ENCODE measurements at places on chromosomes 4 and X. TPM values are rescaled to one million over a fixed set of nuclear protein-coding genes. Genes with fewer than 3 reads are reported as not detected.

DNA sequence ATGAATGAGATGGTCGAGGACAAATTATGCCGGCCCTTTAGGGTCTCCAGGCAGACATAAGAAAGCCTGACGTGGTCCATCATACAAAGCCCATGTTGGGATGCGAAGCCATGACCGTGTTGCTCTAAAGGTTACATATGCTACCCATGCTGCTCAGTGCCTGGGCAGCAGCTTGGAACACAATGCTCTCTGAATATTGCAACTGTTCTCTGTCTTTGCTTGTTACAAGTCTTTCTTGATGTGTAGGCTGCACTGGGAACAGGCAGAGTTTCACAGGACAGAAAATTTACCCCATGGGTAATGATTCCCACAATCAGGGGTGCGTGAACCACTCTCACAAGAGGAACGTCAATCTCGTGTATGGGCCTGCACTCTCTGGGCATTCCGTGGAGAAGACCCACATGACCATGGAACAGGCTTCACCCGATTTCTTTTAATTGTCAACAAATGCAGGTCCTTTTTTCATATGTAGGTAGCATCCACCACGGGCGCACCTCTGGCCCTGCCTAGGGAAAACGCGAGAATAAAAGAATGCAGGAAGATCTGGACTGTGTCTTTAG, 66.3 kb downstream of the NBDY start:
- H3K27ac ChIP-seq: no peak overlapping the region
- H3K4me1 ChIP-seq: no peaks in the 10 kb centered on the region
- H3K27me3 ChIP-seq: no peaks in the 10 kb centered on the region
- H3K4me3 ChIP-seq: no peak overlapping the region
- no peak for DNase-seq

- H3K27me3 ChIP-seq: no peaks in the 10 kb centered on the region
- H3K36me3 ChIP-seq: no peaks in the 10 kb centered on the region
- H3K4me3 ChIP-seq: no peak overlapping the region
- no peak for DNase-seq
- H3K27ac ChIP-seq: no peak overlapping the region
Observed at GRCh38 chr4:3690551-3691152, 75.5 kb upstream of the ADRA2C start.

DNA sequence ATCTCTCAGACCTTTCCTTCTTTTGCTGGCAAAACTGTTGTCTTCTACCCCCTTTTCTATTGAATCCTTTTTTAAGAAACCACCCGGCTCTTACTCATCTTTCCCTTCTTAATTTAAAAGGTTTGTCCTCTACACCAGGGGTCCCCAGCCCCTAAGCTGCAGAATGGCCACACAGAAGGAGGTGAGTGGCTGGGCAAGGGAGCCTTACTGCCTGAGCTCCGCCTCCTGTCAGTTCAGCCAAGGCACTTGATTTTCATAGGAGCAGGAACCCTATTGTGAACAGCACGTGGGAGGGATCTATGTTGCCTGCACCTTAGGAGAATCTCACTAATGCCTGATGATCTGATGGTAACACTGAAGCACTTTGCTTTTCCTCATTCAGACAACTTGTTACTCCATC, 726.3 kb upstream of the INTU start:
- DNase-seq: no peak
- no peak overlapping the region for H3K27ac ChIP-seq
- no peaks in the 10 kb centered on the region for H3K27me3 ChIP-seq
- no peaks in the 10 kb centered on the region for H3K4me1 ChIP-seq

KLB gene
- total RNA-seq: not detected

ZDHHC15 gene
- total RNA-seq: 3.9 TPM

DNA sequence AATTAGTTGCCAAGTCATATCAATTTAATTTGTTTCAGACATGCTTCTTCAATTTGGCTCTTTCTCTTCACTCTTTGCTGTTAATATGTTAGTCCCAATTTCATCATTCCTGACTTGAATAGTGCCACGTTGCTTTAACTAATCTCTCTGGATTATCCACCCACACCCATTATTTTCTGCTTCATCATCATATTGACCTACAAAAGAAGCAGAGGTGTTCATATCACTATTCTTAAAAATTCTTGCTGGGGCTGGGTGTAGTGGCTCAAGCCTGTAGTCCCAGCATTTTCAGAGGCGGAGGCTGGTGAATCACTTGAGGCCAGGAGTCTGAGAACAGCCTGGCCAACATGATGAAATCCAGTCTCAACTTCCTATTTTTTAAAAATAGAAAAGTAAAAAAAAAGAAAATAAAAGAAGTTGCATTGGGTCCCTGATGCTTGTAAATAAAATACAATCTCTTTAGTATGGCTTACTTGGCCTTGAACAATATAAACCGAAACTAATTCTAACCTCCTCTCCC, 65.7 kb upstream of the KCNIP4 start:
- H3K27me3 ChIP-seq: no peaks in the 10 kb centered on the region
- no peak overlapping the region for H3K27ac ChIP-seq
- no peak for DNase-seq
- no peaks in the 10 kb centered on the region for H3K4me1 ChIP-seq
- H3K4me3 ChIP-seq: no peak overlapping the region
- H3K36me3 ChIP-seq: no peaks in the 10 kb centered on the region

DNA sequence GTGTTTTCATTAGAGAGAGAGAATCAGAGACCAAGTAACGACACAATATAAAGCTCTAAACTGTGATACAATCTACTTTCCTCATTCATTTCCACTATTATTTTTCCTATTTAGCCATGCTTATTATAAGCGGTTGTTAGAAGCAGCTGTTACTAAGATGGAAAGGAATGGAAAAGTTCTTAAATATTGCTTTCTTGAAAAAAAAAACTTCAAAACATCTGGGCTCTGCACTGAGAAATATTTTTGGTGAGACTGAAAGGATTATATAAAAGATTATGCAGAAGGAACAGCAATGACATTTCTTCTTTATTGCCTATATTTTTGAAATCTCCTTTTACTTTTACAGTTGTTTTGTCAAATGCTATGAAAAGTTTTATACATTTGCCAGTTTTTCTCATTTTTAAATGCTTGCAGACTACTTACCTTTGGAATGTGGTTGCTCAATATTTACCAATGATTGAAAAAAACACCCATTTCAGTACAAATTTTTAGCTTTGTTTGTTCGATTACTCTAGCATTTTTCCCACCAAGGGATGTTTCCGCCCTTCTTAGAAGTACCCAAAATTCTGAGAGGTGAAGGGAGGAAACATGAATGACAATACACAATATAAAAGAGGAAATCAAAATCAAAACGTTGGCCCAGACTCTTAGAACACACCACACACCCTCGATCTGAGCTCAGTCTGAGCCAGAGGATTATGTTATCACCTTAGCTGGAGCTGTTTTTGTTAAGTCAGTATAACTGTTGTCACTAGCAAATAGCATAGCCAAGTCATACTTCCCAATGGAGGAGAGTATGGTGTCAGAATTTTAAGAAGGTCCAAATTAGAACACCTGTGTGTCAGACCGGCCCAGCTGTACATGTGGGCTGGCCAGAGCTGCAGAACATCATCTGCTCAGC, 18.4 kb downstream of the DKK2 start:
- no peaks in the 10 kb centered on the region for H3K4me1 ChIP-seq
- H3K27ac ChIP-seq: no peak overlapping the region
- no peaks in the 10 kb centered on the region for H3K27me3 ChIP-seq
- no peak overlapping the region for H3K4me3 ChIP-seq
- no peaks in the 10 kb centered on the region for H3K36me3 ChIP-seq
- no peak for DNase-seq

DNA sequence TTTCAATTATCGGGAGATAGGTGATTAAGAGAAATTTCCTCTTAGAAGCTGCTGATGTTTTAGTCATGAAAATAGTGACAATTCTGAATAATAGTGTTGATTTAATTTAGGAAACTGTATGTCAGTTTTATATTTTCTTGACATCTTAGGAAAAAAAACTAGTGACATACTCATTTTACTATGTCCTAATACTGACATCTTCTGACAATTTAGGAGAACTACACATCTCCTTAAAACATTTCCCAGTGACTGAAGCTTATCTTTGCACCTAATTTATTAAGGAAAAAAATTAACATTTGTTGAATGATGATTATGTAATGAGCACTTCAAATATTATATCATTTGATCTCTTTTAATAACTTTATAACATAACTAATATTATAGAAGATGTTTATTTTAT, 42.0 kb upstream of the RBMXL3 start:
- no peak overlapping the region for H3K4me3 ChIP-seq
- DNase-seq: peak; percentile 5
- no peaks in the 10 kb centered on the region for H3K27me3 ChIP-seq

DNA sequence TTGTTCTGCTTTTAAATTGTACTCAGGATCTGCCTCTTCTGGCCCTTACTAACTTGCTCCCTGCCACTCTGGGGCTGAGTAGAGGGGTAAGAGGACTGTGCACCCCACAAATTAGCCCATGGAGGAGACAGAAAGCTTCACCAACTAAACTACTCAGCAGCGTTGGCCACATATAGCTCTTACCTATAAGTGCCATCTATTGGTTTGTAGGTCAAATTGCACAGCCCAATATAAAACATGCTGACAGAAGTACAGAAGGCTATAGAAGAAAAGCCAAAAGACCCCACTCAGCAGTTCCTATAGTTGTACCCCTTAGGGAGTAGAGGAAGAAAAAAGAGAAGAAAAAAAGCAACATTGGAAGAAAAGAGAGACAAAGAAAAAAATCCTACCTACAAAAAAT, 341.2 kb upstream of the FMR1 start:
- no peaks in the 10 kb centered on the region for H3K36me3 ChIP-seq
- DNase-seq: no peak
- H3K27me3 ChIP-seq: no peaks in the 10 kb centered on the region
- H3K27ac ChIP-seq: no peak overlapping the region
- H3K4me3 ChIP-seq: no peak overlapping the region
- no peaks in the 10 kb centered on the region for H3K4me1 ChIP-seq

NAT8L gene
- total RNA-seq: not detected

MAGEA11 gene
- not detected for total RNA-seq

DNA sequence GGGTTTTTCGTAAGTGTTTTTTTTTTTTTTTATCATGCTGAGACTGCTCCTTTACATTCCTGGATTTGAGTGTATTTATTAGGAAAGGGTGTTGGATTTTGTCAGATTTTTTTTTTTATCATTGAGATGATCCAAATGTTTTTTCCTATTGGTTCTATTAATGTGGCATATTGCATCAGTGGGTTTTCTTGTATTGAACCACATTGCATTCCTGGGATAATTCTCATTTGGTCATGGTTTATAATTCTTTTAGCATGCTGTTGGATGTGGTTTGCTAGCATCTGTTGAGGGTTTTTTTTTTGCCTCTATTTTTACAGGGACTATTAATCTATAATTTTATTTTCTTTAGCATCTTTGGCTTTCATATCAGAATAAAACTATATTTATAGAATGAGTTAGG, 28.8 kb downstream of the COL4A5 start:
- no peak overlapping the region for H3K4me3 ChIP-seq
- no peaks in the 10 kb centered on the region for H3K36me3 ChIP-seq
- H3K27ac ChIP-seq: no peak overlapping the region

- peak overlapping the region; percentile 87 for H3K27ac ChIP-seq
- peak; percentile 81 for DNase-seq
- no peaks in the 10 kb centered on the region for H3K27me3 ChIP-seq
- H3K4me1 ChIP-seq: no peaks in the 10 kb centered on the region
Observed at GRCh38 chrX:71253253-71254091, 468 bp downstream of the ZMYM3 start.

- peak overlapping the region; percentile 60 for H3K27ac ChIP-seq
- no peaks in the 10 kb centered on the region for H3K27me3 ChIP-seq
- peak overlapping the region; percentile 22 for H3K4me3 ChIP-seq
- DNase-seq: peak; percentile 80
- H3K36me3 ChIP-seq: no peaks in the 10 kb centered on the region
- peaks cover 9% of the 10 kb centered on the region for H3K4me1 ChIP-seq
Observed at GRCh38 chr4:159227984-159228383, 125.1 kb downstream of the RAPGEF2 start.

NLRP2B gene
- total RNA-seq: not detected

GRCh38 chr4:43163101-43163792, 270.7 kb downstream of the GRXCR1 start:
- H3K4me1 ChIP-seq: no peaks in the 10 kb centered on the region
- no peaks in the 10 kb centered on the region for H3K27me3 ChIP-seq
- H3K4me3 ChIP-seq: no peak overlapping the region
- no peaks in the 10 kb centered on the region for H3K36me3 ChIP-seq
- H3K27ac ChIP-seq: no peak overlapping the region

GRCh38 chr4:26302031-26302899, 18.5 kb upstream of the RBPJ start:
- no peaks in the 10 kb centered on the region for H3K36me3 ChIP-seq
- no peaks in the 10 kb centered on the region for H3K27me3 ChIP-seq
- no peak overlapping the region for H3K4me3 ChIP-seq

DNA sequence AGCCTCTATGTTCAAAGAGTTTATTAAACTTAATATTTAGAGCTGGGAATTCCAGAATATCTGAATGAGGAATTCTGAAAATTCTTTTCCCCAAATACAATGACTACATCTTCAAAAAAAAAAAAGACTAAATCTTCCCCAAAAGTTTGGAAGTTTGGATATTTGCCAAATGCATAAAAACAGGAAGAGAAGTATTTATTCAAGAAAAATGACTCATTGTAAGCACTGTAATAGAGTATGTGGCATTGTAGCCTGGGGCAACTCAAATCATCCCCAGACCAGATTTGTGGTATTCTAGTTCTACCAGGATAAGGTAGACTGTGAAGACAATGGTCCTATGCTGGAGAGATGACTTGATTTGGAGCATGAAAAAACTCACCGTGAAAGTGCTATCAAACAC, 78.5 kb upstream of the PDHA2 start:
- H3K4me3 ChIP-seq: no peak overlapping the region
- H3K27me3 ChIP-seq: no peaks in the 10 kb centered on the region
- no peaks in the 10 kb centered on the region for H3K4me1 ChIP-seq
- DNase-seq: no peak
- no peaks in the 10 kb centered on the region for H3K36me3 ChIP-seq

GRCh38 chr4:177185151-177185550, 124.5 kb upstream of the NEIL3 start:
- H3K27me3 ChIP-seq: no peaks in the 10 kb centered on the region
- no peak for DNase-seq
- H3K27ac ChIP-seq: no peak overlapping the region

FAT4 gene
- total RNA-seq: 19.7 TPM

DNA sequence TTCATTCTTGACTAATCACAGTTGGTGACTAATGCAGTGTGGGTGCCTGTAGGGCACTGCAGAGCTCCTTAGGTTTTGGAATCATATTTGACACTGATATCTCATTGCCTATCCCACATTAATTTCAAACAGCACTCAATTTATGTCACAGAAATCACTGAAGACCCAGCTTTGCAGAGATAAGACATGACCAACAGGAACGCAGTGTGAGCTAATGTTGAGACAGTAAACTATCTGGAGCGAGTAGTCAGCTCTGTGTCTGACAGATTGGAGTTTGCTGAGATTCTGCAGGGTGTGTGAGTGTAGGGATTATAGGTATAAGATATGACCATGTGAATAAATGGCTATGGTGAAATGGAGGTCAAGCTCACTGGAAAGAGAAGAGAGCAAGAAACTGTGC, 1586.1 kb upstream of the AGA start:
- H3K27me3 ChIP-seq: no peaks in the 10 kb centered on the region
- H3K27ac ChIP-seq: no peak overlapping the region
- H3K4me1 ChIP-seq: no peaks in the 10 kb centered on the region
- DNase-seq: no peak
- H3K36me3 ChIP-seq: no peaks in the 10 kb centered on the region

All from stomach (tissue), 19 donors.